ENCODE measurements at places on chromosomes 3 and 15.

- no peak for DNase-seq
Measured at GRCh38 chr3:68986496-68987208, 26.8 kb downstream of the EOGT start.

GRCh38 chr15:29089731-29090616 is 179.6 kb downstream of the NSMCE3 start:
- DNase-seq: no peak

DNA sequence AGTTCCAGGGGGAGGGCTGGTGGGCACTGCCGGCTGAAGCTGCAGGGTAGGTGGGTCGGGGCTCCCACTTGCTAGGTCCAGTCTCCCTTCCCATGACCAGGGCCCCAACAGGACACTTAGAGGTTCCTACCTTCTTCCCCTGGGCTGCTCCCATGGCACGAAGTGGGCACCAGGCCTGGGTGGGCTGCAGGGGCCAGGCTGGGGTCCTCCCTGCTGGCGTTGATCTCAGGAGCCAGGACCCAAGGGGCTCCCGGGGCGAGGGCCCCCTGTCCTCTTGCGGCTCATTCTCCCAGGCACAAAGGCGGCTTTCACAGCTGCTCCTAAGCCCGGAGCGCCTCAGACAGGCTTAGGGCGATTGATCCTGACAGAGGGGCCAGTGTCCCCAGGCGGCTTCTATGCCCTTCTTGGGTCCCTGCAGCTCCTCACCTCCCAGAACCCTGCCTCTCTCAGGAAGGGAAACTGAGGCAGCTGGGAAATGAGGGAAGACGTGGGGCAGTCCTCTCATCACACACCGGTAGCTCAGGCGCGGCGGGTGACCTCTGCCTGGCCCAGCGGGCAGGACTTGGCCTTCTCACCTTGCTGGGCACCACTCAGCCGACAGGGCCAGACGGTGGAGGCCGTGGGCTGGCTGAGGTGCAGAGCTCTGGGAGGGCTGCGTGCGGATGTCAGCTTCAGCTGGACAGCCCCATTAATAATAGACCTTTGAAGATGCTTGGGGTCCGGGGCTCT is 39.6 kb downstream of the FAM3D start:
- no peak for DNase-seq

- peak; percentile 62 for DNase-seq
Measured at GRCh38 chr15:36778531-36778930, 199.1 kb downstream of the CDIN1 start.

GRCh38 chr3:14841836-14842235 is 23.1 kb downstream of the FGD5 start:
- DNase-seq: no peak

GRCh38 chr3:184508938-184509337 is 52.6 kb upstream of the EPHB3 start:
- no peak for DNase-seq

DNA sequence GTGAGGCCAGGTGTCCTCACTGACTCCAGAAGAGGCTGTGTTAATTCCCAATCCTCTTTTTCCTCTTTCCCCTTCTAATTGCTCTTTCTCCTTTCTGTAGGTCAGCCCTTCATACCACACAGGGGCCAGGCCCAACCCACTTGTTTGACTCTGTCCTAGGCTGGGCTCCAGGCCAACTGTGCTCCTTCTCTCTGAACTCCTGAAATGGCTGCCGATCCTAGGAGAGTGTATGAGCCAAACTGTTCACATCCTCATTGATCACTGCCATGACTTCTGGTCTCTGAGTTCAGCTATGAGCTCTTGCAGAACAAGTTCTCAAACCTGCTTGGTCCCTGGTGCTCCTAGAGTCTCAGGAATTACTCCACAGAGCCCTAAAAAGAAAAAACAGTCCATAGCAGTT is 145.1 kb downstream of the VGLL4 start:
- DNase-seq: peak; percentile 77

DNA sequence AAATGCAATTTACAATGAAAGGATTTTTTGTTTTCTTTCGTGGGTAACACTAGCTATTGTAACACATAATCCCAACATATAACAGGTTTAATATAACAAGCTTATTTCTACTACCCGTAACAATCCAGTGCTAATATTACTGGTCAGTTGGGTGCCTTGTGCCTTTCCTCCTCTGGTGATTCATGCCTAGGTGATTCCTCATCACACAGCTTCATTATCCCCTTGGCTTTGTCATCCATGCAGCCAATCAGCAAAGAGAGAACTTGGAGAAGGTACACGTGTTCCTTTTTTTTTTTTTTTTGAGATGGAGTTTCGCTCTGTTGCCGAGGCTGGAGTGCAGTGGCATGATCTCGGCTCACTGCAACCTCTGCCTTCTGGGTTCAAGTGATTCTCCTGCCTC is 30.7 kb downstream of the CHST14 start:
- DNase-seq: no peak

GRCh38 chr3:25103391-25103790 is 324.7 kb upstream of the RARB start:
- DNase-seq: peak; percentile 21

GRCh38 chr15:60485365-60486055 is 6.6 kb upstream of the ICE2 start:
- DNase-seq: no peak

DNA sequence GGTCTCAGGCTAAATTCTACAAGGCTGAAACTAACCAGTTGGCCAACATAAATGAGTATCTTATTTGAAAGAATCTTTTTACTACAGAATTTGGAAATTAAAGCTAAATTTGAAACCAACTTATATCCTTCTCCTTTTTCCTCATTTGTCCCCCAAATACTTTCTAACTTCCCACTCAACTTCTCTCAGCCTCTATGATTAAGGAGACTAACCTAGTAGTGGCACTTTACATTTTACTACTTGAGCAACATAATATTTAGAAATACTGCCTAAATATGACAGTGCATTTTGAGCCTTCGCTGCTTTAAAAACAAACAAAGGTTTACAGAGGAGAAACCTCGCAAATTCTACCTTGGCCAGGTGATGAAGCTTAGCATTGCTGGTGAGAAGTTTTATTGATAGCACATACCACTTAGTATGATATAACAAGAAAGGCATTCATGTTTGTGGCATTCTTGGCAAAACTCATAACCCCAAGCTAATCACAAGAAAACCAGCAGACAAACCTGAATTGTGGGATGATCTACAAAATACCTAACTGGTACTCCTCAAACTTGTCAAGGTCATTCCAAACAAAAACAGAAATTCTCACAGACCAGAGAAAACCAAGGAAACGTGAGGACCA is 432.1 kb upstream of the CFAP20DC start:
- DNase-seq: no peak

DNA sequence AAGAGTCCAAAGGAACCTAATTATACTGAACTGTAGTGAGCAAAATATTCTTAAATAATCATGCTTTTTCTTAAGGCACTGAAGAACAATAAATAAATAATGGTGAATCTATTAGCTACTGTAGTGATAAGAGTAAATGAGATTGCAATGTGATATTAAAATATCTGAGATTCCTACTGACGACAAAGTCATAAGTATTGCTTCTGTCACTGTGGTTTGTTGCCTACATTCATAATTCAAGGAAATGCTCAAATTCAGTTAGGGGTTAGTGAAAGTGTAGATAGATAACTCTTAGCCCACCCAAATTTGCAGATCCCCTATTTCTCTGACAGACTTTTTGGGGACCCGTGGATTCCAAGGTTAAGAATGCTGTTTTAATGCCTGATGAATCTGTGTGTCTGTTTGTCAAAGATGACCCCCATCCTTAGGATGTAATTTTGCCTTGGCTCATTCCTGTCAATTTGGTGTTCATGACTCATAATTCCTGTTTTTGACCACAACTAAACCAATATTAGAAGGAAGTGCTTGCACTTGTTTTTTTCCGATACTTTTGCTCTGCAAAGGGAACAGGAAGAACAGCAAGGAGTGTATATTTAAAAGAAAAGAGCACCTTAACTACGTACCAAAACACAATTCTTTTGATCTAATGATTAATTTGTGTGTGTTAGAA is 86.7 kb downstream of the MAGI1 start:
- DNase-seq: peak; percentile 69

GRCh38 chr3:113828600-113828999 is 10.0 kb upstream of the GRAMD1C start:
- no peak for DNase-seq

- DNase-seq: peak; percentile 57
Measured at GRCh38 chr15:73908030-73908821, 18.0 kb upstream of the LOXL1 start.

DNA sequence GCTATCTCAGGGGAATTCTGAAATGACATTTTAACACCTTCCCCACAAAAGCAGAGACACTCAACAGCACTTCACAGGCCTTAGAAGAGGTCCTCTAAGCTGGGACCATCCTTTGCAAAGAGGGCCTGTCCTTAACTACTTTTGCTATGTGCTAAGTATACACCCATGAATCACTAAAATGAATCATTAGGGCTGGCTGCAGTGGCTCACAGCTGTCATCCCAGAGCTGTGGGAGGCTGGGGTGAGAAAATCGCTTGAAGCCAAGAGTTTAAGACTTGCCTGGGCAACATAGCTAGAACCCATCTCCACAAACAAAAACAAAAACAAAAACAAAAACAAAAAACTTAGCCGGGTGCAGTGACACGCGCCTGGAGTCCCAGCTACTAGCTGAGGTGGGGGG is 53.9 kb upstream of the MELTF start:
- DNase-seq: peak; percentile 78

DNA sequence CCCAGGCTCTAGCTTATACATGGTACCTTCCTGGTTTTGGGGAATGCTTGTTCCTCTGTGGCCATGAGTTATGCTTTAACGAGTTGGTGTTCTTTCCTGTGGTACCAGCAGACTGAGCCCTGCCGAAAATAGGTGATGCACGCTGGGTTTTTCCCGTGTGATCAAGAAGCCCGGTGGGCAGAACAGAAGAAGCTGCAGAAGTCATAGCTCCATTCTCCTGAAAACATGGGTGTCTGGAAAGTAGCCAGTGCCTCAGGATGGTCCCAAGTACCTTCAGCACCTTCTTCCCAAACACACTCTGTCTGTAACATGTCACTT is 25.2 kb downstream of the MAPKBP1 start:
- no peak for DNase-seq

- no peak for DNase-seq
Measured at GRCh38 chr3:127325629-127325961, 37.7 kb upstream of the PRR20G start.

- peak; percentile 17 for DNase-seq
Measured at GRCh38 chr3:108202080-108202479, 20.1 kb downstream of the IFT57 start.

DNA sequence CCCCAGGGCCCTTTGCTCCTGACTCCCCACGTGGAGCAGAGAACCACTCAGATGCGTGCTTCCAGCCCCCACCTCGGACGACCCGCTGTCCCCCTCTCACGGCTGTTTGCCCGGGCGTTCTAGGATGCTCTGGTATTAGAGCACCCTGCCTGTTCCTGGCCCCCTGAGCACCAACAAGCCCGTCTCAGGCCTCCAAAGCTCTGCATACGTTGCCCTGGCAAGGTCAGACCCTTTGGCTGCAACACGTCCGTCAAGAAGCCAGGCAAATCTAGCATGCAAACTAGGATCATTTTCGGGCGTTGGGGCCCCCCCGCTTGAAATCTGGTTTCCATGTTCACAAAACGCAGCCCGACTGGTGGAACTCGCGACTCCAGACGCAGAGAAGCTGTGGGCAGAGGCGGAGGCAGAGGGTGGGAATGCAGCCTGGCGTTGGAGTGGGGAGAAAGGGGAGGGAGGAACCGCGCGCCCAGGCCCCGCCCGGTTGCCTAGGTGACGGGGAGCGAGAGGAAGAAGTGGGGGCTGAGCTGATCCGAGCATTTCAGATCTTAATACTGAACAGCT is 86.2 kb upstream of the PIAS1 start:
- peak; percentile 77 for DNase-seq

DNA sequence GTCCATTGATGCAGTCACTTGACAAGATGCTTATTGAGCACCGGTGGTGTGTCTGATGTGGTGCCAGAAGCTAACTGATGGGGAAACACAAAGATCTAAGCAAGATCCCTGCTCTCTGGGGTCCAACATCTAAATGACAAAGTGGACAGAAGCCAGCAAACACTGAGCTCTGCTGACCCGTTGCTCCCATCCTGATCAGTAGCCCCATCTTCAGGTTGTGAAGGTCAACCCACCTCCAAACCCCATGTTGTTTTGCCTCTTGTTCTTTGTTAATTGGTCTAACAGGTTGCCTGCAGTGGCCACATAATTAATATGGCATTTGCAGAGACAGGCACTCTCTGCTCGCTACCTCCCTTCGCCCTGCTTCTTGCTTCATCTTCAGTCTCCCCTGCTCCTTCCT is 21.5 kb upstream of the GLCE start:
- DNase-seq: no peak

DNA sequence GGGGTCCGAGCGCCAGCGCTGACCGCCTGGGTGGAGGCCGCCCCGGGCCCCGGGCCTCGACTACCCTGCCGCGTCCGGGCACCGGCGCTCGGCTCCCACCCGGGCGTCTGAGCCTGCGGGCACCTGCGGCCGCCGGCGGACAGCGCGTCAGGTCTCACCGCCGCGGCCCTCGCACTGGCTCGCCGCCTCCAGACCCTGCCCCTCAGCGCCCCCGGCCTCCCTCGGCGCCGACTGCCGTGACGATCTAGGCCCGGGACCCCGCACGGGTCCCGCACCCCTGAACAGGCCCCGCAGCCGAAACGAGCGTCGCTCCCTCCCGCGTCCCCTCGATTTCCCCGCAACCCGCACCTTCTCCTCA is 297 bp downstream of the PRC1 start:
- DNase-seq: no peak

GRCh38 chr3:168794427-168794826 is 698.7 kb upstream of the GOLIM4 start:
- DNase-seq: no peak

- no peak for DNase-seq
Measured at GRCh38 chr3:48996640-48997039, 6.6 kb downstream of the P4HTM start.

- no peak for DNase-seq
Measured at GRCh38 chr3:126121632-126122031, 37.7 kb upstream of the SLC41A3 start.

- no peak for DNase-seq
Measured at GRCh38 chr3:130973406-130973805, 53.2 kb downstream of the ASTE1 start.

- DNase-seq: no peak
Measured at GRCh38 chr3:114639171-114639570, 345.3 kb downstream of the TIGIT start.

- no peak for DNase-seq
Measured at GRCh38 chr3:181329024-181329423, 339.5 kb upstream of the DNAJC19 start.

GRCh38 chr15:100708916-100709315 is 106.5 kb downstream of the ASB7 start:
- DNase-seq: no peak

- no peak for DNase-seq
Measured at GRCh38 chr3:192339214-192339613, 388.1 kb downstream of the FGF12 start.

All from EL (cell line).